ENCODE measurements at places on chromosomes 2 and 18.

- no peaks in the 10 kb centered on the region for H3K27me3 ChIP-seq
- H3K4me3 ChIP-seq = no peak overlapping the region
- no peaks in the 10 kb centered on the region for H3K36me3 ChIP-seq
These were observed 159.7 kb upstream of the CDH20 start for GRCh38 chr18:61173554-61173953.

DNA sequence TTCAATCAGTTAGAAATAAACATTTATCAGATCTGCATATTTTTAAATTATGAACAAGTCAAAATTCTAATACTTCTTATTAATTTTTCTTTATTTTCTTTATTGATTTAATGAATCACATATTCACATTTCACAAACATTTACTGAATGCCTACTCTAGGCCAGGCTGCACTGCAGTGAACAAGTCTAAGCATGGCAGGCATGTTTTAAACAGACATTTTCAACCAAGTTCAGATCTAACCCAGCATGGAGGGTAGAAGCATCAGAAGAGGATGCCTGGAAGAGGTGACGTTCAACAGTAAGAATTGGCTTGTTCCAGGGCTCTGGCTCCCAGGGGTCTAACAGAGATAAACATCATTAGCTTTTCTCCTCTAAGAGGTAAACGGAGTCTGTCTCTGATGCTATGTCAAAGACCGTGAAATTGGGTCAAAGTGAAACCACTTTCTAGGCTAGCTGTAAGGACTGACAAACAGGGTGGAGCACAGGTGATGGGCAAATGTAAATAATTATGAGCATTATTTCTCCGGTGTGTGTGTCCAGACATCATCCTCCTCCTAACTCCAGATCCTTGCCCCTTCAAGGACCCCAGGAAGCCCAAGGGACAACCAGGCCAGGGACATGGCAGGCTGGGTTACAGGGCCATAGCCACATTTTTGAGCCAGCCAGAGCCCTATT lies 50.6 kb downstream of the UNC50 start:
- no peak for DNase-seq
- H3K27ac ChIP-seq = no peak overlapping the region
- H3K4me1 ChIP-seq = no peaks in the 10 kb centered on the region
- H3K36me3 ChIP-seq = peaks cover 5% of the 10 kb centered on the region
- no peaks in the 10 kb centered on the region for H3K27me3 ChIP-seq

- peak overlapping the region; percentile 7 for H3K4me3 ChIP-seq
- H3K4me1 ChIP-seq = peaks cover 6% of the 10 kb centered on the region
- peak overlapping the region; percentile 35 for H3K27ac ChIP-seq
- no peaks in the 10 kb centered on the region for H3K36me3 ChIP-seq
- no peaks in the 10 kb centered on the region for H3K27me3 ChIP-seq
These were observed 221.9 kb upstream of the RBBP8 start for GRCh38 chr18:22711192-22711685.

DNA sequence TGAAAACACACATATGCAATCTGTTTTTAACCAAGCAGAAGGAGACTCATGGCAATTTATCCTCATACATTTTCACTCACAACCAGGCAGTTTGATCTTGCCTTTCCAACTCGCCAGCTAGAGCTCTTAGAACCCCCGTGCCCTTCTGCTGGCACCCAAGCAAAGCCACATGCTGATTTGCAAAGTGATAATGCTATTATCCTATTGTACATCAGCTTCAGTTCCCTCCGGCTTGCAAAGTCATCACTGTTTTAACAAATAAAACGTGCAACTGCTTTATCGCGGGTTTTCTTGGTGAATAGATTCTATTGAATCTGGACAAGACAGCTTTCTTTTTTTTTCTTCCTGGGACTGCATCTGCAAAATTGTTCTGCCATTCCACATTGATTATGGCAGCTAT lies 314.6 kb downstream of the LNPK start:
- no peaks in the 10 kb centered on the region for H3K27me3 ChIP-seq
- no peaks in the 10 kb centered on the region for H3K4me1 ChIP-seq
- H3K27ac ChIP-seq = no peak overlapping the region
- H3K4me3 ChIP-seq = no peak overlapping the region
- DNase-seq = no peak

GRCh38 chr2:236986524-236987330 lies 99.0 kb upstream of the COPS8 start:
- H3K36me3 ChIP-seq = no peaks in the 10 kb centered on the region
- H3K4me3 ChIP-seq = no peak overlapping the region
- no peak overlapping the region for H3K27ac ChIP-seq
- DNase-seq = no peak

- H3K4me3 ChIP-seq = no peak overlapping the region
- no peaks in the 10 kb centered on the region for H3K27me3 ChIP-seq
- H3K27ac ChIP-seq = no peak overlapping the region
- no peaks in the 10 kb centered on the region for H3K36me3 ChIP-seq
- no peak for DNase-seq
- H3K4me1 ChIP-seq = peaks cover 9% of the 10 kb centered on the region
These were observed 25.2 kb downstream of the ANKRD44 start for GRCh38 chr2:197285361-197285760.

- H3K4me3 ChIP-seq = no peak overlapping the region
- H3K36me3 ChIP-seq = no peaks in the 10 kb centered on the region
- H3K27me3 ChIP-seq = no peaks in the 10 kb centered on the region
- no peaks in the 10 kb centered on the region for H3K4me1 ChIP-seq
These were observed 215.5 kb upstream of the RAB6C start for GRCh38 chr2:129763966-129764365.

DNA sequence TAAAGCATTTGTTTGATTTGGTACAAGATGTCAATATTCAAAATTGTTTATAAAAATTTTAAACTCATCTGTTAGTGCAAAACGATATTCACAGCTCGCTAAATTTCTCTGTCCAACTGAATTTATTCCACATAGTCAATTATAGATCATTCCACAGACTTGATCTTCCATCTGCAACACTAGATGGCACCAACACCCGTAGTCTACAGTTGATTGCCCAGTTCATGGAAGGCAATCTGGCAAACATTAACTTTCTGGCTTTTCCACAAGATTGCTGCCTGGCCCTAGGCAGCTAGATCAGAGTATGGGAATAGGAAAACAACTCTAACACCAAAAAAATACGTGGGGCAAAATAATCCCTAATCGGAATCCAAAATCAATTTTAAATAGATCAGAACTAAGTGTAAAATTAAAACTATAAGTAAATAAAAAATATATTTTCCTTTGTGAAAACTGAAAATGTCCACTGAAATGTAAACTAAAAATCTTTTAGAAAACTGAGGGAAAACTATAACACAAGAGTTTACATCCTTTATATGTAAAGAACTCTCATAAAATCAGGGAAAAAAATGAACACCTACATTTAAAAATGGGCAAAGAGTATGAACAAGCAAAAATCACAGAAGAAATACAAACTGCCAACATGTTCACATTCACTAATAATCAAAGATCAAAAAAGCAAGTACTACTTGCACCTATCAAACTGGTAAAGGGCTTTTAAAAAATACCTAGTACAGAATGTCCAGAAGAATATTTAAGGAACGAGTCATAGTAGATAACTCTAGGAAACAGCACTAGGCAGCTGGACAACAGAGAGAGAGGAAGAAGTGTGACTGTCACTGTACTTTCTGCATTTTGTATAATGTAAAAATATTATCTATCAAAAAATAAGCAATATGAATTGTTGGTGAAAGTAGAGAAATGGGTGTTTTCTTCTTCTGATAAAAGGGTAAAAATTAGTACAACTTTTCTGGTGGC lies 35.0 kb downstream of the RTN4 start:
- H3K36me3 ChIP-seq = no peaks in the 10 kb centered on the region
- H3K4me1 ChIP-seq = peaks cover 38% of the 10 kb centered on the region
- no peak overlapping the region for H3K4me3 ChIP-seq
- no peaks in the 10 kb centered on the region for H3K27me3 ChIP-seq
- peak; percentile 69 for DNase-seq
- peak overlapping the region; percentile 6 for H3K27ac ChIP-seq

GRCh38 chr2:118274841-118275510 lies 186.7 kb downstream of the INSIG2 start:
- H3K27ac ChIP-seq = no peak overlapping the region
- H3K4me1 ChIP-seq = no peaks in the 10 kb centered on the region
- H3K36me3 ChIP-seq = no peaks in the 10 kb centered on the region

GRCh38 chr18:7164323-7165004 lies 46.9 kb upstream of the LAMA1 start:
- no peak overlapping the region for H3K27ac ChIP-seq
- H3K4me1 ChIP-seq = no peaks in the 10 kb centered on the region
- no peak for DNase-seq
- H3K27me3 ChIP-seq = no peaks in the 10 kb centered on the region

DNA sequence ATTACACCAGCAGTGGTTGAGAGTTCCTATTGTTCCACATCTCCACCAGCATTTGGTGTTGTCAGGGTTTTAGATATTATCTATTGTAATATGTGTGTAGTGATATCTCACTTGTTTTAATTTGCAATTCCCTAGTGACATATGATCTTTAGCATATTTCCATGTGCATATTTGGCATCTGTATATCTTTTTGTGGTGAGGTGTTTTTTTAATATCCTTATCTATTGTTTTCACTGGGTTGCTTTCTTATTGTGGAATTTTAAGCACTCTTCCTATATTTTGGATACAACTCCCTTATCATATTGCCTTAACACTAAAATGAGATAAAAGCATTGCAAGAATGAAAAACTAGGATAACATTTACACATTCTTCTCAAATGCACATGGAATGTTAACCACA lies 453.9 kb upstream of the FSIP2 start:
- no peaks in the 10 kb centered on the region for H3K36me3 ChIP-seq
- DNase-seq = no peak
- H3K27ac ChIP-seq = no peak overlapping the region
- H3K27me3 ChIP-seq = no peaks in the 10 kb centered on the region
- H3K4me3 ChIP-seq = no peak overlapping the region

DNA sequence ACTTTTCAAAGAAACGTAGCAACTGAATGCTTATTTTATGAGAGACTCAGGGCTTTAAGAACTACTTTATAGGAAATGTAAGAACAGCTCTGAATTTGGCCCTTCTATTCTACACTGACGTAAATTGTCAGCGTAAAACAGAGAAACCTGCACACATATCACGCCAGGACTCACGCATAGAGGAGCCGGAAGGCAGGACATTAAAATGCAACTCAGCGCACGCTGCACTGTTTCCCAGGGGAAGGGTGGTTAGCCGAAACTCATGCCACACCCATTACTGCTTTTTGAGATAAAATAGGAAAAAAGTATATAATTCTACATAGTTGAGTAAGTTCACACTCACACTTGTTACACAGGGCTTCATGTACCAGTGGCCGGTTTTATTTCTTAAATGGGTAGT lies 7.4 kb downstream of the TUBB6 start:
- DNase-seq = no peak
- no peaks in the 10 kb centered on the region for H3K36me3 ChIP-seq
- no peaks in the 10 kb centered on the region for H3K27me3 ChIP-seq
- no peak overlapping the region for H3K27ac ChIP-seq

- no peak overlapping the region for H3K27ac ChIP-seq
- no peaks in the 10 kb centered on the region for H3K27me3 ChIP-seq
- H3K4me1 ChIP-seq = peaks cover 4% of the 10 kb centered on the region
- no peaks in the 10 kb centered on the region for H3K36me3 ChIP-seq
These were observed 392.8 kb downstream of the TRIB2 start for GRCh38 chr2:13109516-13109915.

DNA sequence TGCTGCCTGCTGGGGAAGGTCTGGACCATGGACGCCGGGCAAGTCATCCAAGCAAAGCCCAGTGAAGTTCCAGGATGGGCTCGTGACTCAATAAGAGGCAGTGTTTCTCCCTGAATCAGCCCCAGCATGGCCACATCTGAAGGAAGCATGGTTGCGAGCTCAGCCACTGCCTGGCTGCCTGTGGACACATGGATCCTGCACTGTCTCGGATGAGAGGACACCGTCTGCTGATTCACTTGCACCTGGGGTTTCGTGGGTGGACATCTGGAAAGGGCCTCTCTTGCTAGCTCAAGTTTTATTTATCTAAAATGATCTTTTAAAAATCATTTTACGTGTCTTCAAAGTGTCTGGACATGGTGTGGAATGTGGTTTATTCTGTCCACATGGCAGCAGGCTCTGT lies 224.8 kb upstream of the FN1 start:
- H3K4me1 ChIP-seq = no peaks in the 10 kb centered on the region
- no peak for DNase-seq
- no peak overlapping the region for H3K4me3 ChIP-seq
- H3K27me3 ChIP-seq = no peaks in the 10 kb centered on the region
- H3K36me3 ChIP-seq = no peaks in the 10 kb centered on the region

DNA sequence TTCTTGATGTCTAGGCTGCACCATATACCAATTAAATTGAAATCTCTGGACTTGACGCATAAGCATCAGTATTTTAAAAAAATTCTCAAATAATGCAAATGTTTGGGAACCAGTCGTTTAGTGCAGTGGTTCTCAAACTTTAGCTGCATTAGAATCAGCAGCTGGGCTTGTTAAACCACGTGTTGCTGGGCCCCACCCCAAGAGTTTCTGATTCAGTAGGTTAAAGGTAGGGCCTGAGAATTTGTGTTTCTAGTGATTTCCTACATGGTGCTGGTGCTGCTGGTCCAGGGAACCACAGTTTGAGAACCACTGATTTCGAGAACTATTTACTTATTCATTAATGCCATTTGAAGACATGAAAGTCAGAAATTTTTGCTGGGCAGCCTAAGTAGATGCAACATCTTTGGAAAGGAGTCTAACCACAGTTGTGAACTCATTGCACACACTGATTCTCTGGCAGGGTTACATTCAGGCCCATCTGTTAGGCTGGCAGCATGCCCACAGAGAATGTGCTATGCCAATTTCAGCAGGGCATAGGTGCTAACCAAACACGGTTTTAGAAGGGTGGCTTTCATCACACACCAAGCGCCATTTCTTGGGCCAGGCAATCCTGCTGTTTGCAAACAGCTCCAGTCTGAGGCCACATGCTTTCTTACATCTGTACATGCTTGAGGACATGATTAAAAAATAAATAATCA lies 26.4 kb upstream of the ATP5MC3 start:
- H3K36me3 ChIP-seq = no peaks in the 10 kb centered on the region
- DNase-seq = peak; percentile 45
- H3K4me1 ChIP-seq = no peaks in the 10 kb centered on the region

GRCh38 chr2:176178038-176178756 lies 10.3 kb upstream of the HOXD1 start:
- H3K4me3 ChIP-seq = peak overlapping the region; percentile 35
- DNase-seq = peak; percentile 59
- no peaks in the 10 kb centered on the region for H3K4me1 ChIP-seq
- peaks cover 54% of the 10 kb centered on the region for H3K27me3 ChIP-seq
- no peak overlapping the region for H3K27ac ChIP-seq
- no peaks in the 10 kb centered on the region for H3K36me3 ChIP-seq

DNA sequence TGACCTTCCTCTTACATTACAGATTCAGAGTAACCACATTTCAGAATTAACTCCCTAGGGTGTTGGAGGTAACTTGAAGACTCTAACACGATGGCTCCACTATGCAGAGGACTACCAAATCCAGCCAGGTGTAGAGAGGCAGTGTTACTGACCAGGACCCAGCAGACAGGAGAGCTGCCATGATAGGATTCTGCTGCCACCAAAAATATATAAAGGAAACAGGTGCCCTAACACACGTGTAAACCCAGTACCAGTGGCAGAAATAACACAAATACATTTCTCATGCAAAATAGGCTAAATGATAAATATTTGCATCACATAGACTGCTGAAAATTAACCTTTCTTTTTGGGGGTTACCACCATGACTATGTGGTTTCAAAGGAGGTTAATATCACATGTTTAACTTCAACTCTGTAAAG lies 7.0 kb downstream of the ZBTB14 start:
- no peak for DNase-seq
- peaks cover 9% of the 10 kb centered on the region for H3K36me3 ChIP-seq
- H3K27ac ChIP-seq = no peak overlapping the region
- H3K4me1 ChIP-seq = no peaks in the 10 kb centered on the region
- no peaks in the 10 kb centered on the region for H3K27me3 ChIP-seq

- no peak overlapping the region for H3K4me3 ChIP-seq
- DNase-seq = no peak
- H3K27me3 ChIP-seq = no peaks in the 10 kb centered on the region
- H3K36me3 ChIP-seq = no peaks in the 10 kb centered on the region
These were observed 273.1 kb downstream of the PHLPP1 start for GRCh38 chr18:62988471-62988870.
